ENCODE measurements at places on chromosomes 2 and 18.

- DNase-seq = no peak
Observed at GRCh38 chr2:113218283-113219091, 44.7 kb downstream of the PSD4 start.

GRCh38 chr2:242065426-242065825, 195.9 kb downstream of the RTP5 start:
- DNase-seq = no peak

- peak; percentile 29 for DNase-seq
Observed at GRCh38 chr2:152222975-152223637, 47.5 kb upstream of the STAM2 start.

- DNase-seq = no peak
Observed at GRCh38 chr18:70422391-70422965, 133.6 kb downstream of the SOCS6 start.

DNA sequence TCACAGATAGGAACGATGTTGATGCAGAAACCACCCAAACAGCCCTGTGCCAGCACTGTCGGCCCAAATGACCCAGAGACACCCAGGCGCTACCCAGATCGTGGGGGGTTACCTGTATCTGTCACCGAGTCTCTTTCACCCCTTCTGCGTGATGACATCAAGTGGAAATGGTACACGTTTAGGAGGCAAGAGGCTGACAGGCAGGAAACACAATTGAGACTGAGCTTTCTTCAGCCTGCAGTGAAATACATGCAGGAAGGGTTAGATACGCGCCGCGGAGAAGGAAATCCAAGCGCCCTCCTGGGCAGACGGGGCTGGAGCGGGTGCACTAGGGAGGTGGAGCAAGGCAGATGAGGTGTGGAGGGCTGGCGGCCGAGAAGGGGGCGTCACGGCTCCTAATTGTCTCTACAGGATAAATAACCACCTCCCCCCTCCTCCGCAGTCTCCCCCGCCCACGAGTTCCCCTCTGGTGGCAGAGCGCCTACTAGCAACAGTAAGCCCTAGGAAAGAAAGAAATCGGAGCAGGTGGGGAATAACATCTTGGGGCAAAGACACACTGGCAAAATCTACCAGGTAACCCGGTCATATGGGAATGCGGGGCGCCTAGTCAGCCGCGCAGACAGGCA, at the start of gene RNF152:
TSS of gene RNF152 (minus strand) at position 325 of the 626 bp plus-strand sequence. CDS start 76,544 bp downstream, outside the sequence.
- no peak for DNase-seq

DNA sequence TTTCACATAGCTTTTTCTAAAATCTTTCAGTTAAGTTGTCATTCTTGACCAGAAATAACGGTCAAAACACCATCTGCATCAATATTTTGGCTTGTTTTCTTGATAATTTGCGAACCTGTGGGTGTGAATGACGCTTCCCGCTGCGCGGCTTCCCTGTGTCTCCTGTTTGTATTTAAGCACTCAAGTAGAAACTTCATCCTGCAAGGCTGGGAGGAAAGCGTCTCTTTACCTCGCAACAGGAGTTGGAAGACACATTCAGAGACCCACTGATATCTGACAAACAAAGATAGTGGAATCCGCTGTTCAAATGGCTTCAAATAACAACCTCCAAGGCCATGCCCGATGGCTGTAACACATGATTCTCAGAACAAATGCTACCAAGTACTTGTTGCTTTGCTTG, 704.9 kb downstream of the DCDC2C start:
- DNase-seq = no peak

DNA sequence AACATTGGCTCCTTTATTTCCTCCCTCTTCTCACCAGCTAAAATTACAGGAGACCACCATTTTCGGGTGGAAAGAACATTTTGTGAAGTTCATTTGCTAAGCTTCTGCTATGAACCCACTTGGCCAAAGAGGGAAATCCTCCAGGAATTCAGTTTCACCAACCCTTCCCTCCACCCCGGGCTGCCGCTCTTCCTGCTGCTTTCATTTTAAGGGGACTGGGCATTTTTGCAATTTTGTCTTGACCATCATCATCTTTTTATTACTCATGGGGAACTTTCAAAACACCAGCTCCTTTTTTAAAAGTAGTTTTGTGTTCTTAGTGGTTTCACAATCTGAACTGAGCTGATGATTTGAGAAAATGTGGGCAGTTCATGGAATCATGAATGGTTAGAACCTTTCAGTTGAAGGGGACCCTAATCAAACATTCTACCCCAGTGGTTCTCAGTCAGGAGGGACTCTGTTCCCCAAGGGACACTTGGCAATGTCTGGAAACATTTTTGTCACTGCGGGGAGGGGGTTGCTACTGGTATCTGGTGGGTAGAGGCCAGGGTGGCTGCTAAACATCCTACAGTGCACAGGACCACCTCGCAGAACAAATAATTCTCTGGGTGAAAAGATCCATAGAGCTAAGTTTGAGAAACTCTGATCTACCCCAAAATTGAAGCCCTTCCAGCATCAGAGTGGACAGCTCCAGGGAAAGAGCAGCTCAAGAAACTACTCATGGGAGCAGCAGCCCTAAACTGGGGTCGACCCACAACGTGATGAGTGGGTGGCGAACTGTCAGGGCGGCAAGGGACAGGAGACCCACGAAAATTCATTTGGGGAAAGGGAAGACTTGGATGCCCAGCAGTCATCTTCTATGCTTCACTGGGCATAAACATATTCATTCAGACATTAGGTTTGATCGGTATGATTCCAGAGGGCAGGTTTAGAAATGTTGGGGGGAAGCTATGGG, 92.9 kb downstream of the ACKR3 start:
- DNase-seq = no peak

DNA sequence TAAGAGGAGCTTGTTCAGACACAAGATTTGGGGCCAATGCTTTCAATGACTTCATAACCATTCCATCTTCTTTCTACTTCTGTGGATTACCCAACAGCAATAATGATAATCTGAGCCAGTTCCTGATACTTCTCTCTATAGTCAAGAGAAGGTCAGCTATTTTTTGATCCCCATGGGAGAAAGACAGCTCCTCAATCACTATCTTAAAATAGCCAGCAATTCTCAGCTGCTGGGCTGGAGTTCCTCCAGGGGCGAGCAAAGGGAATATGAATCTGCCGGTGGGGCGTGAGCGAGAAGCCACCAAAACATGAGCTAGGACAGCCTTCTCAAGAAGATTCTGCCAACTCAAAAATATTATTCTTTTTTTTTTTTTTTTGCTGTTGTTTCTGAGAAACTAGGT, at the start of gene TMEM182:
TSS of gene TMEM182 (plus strand) at position 269 of the 400 bp plus-strand sequence. CDS start 187 bp downstream, outside the sequence.
- DNase-seq = no peak

DNA sequence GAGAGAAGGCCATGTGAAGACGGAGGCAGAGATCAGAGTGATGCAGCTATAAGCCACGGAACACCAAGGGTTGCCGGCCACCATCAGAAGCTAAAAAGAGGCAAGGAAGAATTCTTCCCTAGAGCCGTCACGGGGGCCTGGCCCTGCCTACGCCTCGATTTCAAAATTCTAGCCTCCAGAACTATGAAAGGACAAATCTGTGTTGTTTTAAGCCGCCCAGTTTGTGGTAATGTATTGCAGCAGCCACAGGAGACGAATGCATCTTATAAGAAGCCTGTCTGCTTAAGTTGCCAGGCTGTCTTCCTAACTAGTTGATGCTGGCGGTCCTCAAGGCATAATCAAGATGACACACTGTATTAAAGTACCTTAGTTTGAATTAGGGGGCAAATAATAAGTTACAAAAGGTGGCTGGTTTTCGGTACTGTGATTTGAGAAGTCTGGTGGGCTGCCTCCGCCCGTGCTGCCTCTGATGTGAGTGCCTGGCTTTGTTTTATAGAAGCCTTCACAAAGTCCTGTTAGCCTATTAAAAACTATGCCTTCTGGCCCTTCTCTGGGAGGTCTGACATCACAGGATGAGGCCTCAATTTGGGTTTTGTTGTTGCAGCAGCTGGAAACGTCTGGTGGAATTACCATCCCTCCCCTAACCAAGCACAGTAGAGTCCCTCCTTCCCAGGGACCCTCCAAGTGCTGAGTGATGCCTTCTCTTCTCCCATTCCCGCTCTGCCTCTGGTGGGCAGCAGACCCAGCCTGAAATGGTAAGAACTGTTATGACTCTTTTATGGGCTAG, 53.6 kb downstream of the SRD5A2 start:
- no peak for DNase-seq

DNA sequence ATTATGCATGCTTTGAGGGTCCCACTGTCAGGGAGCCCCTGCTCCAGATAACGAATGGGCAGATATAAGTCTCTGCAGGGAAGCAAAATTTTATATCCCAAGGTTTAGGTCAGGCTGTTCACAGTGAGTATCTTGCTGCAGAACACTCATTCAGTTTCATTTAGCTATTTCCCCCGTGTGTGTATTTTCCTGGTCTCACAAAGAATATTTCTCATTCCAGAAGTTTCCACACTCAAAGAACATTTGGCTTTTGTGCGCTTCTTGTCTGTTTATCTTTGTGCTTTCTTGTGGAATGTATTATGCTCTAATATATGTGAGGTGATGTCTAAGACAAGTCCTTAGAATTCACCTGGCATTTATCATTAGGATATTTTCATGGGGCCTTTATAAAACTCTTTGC, 140.4 kb upstream of the MMADHC start:
- DNase-seq = no peak

DNA sequence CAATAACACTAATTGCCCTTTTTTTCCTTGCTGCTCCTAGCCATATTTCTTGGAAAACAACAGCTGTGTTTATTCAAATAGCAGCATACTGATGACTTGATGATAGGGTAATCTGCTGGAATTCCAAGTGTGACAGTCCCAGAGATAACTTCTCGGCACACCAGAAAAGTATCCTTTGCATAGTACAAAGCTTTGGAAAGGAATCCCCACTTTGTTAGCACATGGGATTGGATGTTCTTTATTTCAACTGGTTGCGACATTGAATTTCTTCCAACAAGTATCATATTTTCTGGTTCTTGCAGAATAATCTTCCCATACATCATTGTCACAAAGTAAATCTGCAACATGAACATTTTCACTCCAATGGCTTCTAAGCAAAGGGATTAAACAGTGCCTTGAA, 445.8 kb upstream of the ACVR2A start:
- no peak for DNase-seq

GRCh38 chr18:3983351-3983969, 471.6 kb downstream of the DLGAP1 start:
- no peak for DNase-seq

DNA sequence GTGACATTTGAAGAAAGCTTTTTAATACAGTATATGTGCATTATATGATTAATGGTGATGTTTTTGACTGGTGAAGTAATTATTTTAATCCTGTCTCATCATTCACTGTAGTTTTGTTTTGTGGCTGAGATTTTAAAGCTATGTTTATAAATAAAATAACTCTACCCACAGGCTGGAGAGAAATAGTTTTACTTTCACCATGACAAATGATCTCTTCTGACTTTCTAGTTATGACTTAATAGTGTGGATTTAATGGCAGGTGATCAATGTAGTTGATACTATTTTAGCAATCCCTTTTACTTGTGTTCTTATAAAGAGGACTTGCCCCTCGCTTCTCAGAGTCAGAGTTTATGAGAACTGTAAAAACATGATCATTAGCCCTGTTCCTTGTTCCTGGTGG, 289.5 kb upstream of the SIX3 start:
- no peak for DNase-seq

DNA sequence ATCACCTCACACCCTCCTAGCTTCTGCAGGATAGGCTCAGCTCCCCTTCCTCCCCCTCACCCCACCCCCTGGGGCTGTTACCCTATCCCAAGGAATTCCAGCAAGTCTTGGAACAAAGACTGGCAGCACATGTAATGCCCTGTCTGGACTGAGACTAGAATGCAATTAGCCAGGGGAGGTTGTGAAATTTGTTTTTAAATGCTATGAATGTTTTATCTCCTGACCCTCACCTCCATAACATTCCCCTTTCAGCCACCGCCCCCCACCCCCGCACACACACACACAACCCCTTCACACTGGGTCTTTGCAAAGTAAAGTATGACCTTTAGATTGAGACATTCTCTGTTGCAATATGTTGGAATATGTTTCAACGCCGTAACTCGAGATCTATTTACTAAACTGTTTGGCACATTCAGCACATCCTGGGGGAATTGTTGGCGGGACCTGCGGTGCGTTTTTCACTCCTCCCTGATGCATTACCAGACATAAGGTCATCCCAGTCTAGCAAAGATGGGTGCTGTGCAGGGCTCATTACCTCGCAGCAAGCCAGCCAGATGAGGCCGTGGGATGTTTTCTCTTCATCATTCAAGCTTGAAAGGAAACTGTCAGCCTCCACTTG, 290.7 kb upstream of the SLC14A2 start:
- DNase-seq = no peak

- DNase-seq = no peak
Observed at GRCh38 chr18:75896865-75897264, 469.4 kb upstream of the SMIM21 start.

DNA sequence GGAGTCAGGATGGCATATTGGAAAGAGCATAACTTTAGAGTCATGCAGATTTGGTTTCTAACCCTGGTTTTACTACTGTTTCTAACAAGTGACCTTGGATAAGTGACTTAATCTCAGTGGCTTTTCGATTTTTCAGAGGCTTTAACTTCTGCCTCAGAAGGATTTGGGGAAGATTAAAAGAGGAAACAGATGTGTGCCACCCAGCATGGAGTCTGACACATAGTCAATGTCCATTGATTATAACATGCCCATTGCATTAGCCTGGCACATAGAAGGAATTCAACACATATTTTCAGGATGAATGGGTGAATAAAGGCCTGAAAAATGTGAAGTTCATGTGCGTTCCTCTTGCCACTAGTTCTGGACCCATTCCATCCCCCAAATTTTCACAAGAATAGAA, 438.2 kb downstream of the EPHA4 start:
- peak; percentile 62 for DNase-seq

DNA sequence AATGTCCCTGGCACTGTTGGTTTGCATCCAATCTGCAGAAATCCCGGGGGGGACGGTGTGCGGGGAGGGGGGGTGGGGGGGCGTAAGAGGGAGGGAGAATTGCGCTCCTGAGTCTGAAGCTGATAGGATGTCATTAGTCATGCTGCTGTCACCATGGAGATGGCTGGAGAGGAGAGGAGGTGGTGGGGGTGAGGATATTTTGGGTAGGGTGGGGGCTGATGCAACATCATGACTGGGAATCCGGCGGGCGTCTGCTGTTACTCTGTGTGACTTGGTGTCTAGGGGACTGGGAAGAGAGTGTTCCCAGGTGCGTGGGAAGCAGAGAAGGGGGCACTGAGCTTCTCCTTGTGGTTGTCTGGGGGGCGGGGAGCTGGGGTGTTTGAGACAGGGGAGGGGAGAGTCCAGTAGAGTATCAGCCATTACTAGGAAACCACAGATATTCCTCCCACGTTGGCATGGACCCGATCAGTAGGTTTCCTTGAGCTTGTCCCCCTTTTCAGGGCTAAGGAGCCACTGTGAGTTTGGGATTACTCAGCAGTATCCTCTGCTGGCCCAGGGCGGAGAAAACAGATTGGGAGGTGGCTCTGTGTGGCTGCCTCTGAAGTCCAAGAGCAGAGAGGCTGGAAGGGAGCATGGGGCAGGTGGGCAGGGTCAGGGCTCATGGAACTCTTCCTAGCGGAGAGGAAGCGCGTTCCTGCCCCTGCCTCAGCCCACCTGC, 18.9 kb downstream of the TET3 start:
- DNase-seq = peak; percentile 57

- DNase-seq = no peak
Observed at GRCh38 chr18:29071869-29072268, 894.9 kb upstream of the CDH2 start.

GRCh38 chr2:112342067-112342550, 66.7 kb downstream of the ZC3H6 start:
- DNase-seq = no peak

GRCh38 chr18:11655606-11655932, 33.5 kb upstream of the GNAL start:
- DNase-seq = no peak
